ENCODE measurements at places on chromosomes 3 and 15. TPM values are rescaled to one million over a fixed set of nuclear protein-coding genes. Genes with fewer than 3 reads are reported as not detected.

IL17RB gene
- total RNA-seq, result 12.4 TPM

CASR gene
- 0.20 TPM for total RNA-seq

CAND2 gene
- total RNA-seq, result 7.8 TPM

DNA sequence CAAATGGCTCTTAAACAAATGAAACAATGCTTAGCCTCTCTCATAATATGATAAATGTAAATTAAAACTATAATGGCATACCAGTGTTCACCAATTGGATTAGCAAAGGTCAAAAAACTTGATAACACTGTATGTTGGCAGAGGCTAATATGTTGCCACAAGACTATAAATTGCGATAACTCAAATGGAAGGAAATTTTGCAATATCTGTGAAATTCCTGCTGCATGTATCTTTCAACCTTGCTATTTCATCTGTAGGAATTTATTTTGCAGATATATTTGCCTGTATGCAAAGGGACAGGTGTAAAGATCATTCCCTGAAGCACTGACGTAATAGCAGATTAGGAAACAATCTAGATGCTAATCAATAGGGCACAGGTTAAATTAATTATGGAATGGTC, 191.4 kb upstream of the EIF1B start:
- no peaks in the 10 kb centered on the region for H3K27me3 ChIP-seq
- no peak for DNase-seq
- no peak overlapping the region for H3K4me3 ChIP-seq

DNA sequence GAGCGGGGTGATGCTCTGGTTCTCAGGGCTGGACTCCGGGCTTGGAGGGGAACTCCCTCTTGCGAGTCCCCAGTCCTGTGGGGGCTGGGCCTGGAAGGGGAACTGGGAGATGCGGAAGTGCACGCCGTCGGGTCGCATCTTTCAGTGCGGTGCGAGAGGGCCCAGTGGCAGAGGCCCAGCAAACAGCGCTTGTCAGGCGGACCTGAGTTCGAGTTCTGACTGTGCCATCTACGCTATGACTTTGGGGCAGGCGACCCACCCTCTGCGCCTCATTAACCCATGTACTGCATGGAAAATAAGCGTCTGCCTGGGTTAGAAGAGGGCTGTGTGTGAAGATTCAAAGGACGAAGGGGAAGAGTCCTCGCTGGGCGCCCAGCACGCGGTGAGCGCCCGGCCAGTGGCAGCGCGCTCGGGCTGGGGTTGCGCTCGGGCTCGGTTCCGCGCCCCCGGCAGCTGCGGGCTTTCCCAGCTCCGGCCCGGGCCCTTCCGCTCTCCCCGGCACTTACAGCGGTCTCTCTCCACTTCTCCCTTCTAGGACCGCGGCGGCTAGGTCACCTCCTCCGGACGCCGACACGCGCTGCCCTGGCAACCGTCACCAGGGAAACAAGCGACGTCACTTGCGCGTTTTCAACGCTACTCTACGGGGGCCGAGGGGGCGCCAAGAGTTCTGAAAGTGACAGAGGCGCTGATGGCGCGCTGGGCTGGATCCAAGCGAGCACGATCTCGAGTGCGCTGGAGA, at the start of gene CCDC13:
TSS of gene CCDC13 (minus strand) at position 584 of the 739 bp plus-strand sequence. CDS start 14,908 bp downstream, outside the sequence.
- peak; percentile 98 for DNase-seq
- peak within 1 kb of the TSS; percentile 57 for H3K4me3 ChIP-seq
- no peaks in the 10 kb centered on the region for H3K27me3 ChIP-seq
- H3K36me3 ChIP-seq, result no peaks in the 10 kb centered on the region
- H3K4me1 ChIP-seq, result peaks cover 7% of the 10 kb centered on the region
- peak within 1 kb of the TSS; percentile 79 for H3K27ac ChIP-seq

- DNase-seq, result no peak
- H3K4me3 ChIP-seq, result no peak overlapping the region
- no peak overlapping the region for H3K27ac ChIP-seq
- peaks cover 77% of the 10 kb centered on the region for H3K36me3 ChIP-seq
- H3K4me1 ChIP-seq, result no peaks in the 10 kb centered on the region
Measured at GRCh38 chr15:39593656-39594445, 13.0 kb downstream of the THBS1 start.

DNA sequence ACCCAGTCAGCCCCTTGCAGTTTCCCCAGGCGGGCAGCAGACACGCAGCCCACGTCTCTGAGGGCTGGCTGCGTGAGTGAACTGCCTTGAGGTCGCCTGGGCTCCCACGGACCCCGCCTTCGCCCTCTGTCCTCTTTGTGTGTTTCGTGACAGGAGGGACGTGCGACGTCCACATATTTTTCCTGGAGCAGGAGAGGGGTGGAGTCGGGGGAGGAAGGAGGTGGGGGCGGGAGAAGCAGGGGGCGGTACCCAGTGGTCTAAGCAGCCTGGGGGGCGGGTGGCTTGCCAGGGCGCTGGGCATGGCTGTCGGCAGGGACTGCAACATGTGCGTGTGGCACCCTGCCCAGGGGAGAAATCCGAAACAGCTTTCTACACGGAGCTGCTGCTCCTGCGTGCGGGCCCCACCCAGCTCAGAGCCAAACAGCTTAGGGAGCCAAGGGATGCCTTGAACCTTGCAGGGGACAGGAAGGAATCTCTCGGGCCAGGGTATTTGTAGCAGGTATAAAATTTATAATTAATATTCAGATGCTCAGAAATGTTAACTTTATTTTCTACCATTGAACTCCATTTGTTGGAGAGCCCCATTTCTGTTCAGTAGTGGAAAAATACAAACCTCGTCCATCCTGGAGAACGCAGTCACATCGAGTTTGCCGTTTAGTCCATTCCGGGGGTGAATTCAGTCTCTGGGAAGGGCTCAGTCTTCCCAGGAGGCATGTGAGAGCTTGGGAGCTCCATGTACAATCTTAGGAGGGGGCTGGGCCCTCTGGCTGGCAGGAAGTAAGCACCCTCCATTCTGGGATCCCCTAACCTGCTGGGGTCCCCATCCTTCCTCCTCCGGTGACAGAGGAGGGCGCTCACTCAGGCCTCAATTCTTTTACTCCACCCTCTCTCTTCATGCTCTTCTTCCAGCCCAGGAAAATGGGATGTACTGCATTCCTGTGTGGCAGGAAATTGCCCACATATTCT, 79.1 kb upstream of the MEF2A start:
- H3K4me1 ChIP-seq, result peaks cover 27% of the 10 kb centered on the region
- H3K27me3 ChIP-seq, result no peaks in the 10 kb centered on the region
- no peaks in the 10 kb centered on the region for H3K36me3 ChIP-seq
- H3K27ac ChIP-seq, result peak overlapping the region; percentile 68
- H3K4me3 ChIP-seq, result peak overlapping the region; percentile 46

DNA sequence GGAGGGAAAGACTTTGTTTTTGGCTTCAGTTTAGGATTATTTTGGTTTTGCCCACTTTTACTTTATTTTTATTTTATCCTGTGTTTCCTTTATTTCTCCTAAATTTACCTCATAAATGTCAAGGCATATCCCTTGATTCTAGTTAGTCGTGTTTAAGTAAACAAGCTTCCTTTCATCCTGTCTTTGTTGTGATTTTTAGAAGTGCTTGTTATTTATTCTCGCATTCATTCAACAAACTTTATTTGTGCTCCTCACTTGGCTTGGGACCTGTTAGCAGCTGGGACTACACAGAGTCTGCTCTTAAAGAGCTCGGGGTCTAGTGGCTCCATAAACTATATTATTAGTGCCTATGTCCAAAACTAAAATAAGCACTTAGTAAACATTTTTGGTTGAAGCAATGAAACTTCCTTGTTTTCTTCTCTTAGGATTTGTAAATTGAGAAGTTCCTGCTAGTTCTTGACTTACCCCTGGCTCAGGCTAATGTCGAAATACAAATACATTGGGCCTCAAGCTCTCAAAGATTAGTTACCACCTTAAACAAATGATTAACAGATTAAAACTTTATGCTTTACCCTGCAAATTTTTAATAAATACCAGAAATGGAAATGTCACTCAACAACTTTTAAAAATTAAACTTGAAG, 19.0 kb upstream of the DMXL2 start:
- H3K27ac ChIP-seq, result peak overlapping the region; percentile 39
- H3K4me1 ChIP-seq, result no peaks in the 10 kb centered on the region
- H3K36me3 ChIP-seq, result no peaks in the 10 kb centered on the region
- no peak overlapping the region for H3K4me3 ChIP-seq
- no peaks in the 10 kb centered on the region for H3K27me3 ChIP-seq

- H3K4me1 ChIP-seq, result no peaks in the 10 kb centered on the region
- no peaks in the 10 kb centered on the region for H3K27me3 ChIP-seq
- no peaks in the 10 kb centered on the region for H3K36me3 ChIP-seq
- H3K4me3 ChIP-seq, result no peak overlapping the region
Measured at GRCh38 chr3:100578646-100579045, 30.8 kb upstream of the ADGRG7 start.
